ENCODE measurements at places on chromosomes 4 and X.

DNA sequence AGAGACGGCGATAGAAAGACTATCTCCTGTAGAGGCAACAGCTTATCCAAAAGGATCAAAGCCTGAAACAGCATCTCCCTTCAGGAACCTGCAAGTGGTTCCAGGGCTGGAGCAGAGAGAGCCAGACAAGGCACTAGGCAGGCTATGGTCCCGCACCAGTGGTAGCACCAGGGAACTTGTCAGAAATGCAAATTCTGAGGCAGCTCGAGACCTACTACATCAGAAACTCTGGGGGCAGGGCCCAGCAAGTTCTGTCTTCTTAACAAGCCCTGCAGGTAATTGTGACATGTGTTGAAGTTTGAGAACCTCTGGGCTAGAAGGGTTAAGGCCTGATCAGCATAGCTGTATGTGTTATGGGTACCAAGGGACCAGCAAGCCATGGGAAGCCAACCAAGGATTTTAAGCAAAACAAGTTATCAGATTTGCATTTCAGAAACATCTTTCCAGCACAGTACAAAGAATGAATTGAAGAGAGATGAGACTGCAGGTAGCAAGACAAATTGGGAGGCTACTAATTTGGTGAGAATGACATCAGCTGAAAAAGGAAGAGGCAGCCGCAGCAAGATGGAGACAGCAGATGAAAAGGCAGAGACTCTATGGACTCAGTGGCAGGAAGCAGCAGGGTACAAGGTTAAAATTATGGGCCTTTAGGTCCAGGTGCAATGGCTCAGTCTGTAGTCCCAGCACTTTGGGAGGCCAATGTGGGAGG lies 139.7 kb downstream of the TSPAN5 start:
- no peak for DNase-seq

- no peak for DNase-seq
These were observed 343.7 kb downstream of the PDHA2 start for GRCh38 chr4:96183611-96184010.

DNA sequence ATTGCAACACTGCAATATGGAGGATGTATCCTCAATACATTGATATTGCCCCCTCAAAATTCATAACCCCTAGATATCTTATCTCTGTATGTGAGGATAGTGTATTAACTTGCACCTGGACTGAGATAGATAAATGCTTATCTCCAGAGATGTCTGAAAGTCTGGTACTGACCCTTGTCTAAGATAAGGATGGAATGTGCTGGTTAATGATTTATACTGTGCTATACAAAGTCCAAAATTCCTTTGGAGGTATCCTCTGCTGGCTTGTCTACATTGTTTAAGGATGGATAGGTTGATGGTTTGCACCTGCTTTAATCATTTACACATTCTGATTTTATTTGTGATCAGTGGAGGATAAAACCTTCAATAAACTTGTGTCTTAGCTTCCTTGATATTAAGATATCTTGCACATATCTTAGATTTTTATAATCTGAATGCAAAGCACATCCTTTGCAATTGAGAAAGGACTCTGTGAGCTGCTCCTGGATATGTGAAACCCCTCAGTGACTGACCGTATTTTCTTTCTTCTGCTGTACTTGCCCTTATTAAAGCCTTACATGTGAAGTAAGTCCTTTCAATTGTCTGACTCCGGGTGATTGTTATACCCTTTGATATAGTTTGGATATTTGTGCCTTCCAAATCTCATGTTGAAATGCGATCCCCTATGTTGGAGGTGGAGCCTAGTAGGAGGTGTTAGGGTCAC lies 430.3 kb upstream of the MAOA start:
- DNase-seq = no peak

- DNase-seq = no peak
These were observed 5.9 kb upstream of the HAND2 start for GRCh38 chr4:173535957-173536356.

- DNase-seq = no peak
These were observed 562.4 kb downstream of the MAGEB5 start for GRCh38 chrX:26778320-26778888.

GRCh38 chr4:113537203-113537602 lies 224.3 kb downstream of the CAMK2D start:
- no peak for DNase-seq

- DNase-seq = no peak
These were observed 98.1 kb downstream of the WWC2 start for GRCh38 chr4:183197140-183197539.

DNA sequence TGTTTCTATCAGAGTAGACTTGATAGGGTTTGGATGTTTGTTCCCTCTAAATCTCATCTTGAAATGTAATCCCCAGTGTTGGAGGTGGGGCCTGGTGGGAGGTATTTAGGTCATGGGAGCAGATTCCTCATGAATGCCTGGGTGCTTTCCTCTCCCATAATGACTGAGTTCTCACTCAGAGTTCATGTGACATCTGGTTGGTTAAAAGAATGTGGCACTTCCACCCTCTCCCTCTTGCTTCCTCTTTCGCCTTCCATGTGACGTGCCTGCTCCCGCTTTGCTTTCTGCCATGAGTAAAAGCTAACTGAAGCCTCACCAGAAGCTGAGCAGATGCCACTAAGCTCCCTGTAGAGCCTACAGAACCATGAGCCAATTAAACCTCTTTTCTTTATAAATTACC lies 47.3 kb upstream of the SRPX start:
- no peak for DNase-seq

- DNase-seq = no peak
These were observed 2.7 kb upstream of the SORCS2 start for GRCh38 chr4:7189475-7190277.

GRCh38 chr4:57494821-57495220 lies 384.6 kb upstream of the IGFBP7 start:
- no peak for DNase-seq

DNA sequence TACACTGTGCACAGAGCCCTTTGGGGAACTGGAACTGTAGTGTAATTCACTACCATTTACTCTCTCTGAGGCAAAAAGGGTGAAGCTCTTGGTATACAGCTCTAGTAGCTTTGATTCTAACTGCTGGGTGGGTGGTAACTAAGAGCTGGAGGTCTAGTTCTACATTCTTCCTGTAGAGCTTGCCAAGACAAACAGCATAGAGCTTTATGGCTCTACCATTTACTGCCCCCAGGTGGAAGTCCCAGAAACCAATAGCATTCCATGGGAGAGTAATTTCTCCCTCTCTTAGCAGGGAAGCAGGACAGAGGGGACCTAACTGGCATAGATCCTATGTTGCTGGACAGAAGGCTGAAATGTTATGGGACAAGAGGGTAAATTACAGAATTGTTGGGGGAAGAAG lies 26.7 kb downstream of the HDAC8 start:
- DNase-seq = no peak

GRCh38 chrX:69564665-69565064 lies 51.2 kb upstream of the EDA start:
- DNase-seq = no peak

DNA sequence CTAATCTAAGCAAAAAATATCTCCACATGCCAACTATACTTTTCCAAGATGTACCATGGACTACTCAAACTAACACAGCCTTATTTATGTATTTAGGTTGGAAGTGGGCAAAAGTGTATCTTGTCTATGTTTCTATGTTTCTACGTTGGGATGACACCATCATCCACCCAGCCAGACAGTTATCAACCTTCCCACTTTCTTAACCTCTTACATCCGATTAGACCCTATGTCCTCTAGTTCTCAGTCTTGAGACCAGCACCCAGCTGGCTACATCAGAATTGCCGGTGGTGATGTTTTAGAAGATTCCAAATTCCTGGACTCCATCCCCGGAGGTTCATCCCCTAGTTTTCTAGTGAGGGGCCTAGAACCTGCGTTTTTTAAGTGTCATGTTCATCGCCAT lies 1.0 kb upstream of the AASDH start:
- DNase-seq = no peak

All from putamen (tissue), 1 donor.